ENCODE measurements at places on chromosomes 11 and 22.

DNA sequence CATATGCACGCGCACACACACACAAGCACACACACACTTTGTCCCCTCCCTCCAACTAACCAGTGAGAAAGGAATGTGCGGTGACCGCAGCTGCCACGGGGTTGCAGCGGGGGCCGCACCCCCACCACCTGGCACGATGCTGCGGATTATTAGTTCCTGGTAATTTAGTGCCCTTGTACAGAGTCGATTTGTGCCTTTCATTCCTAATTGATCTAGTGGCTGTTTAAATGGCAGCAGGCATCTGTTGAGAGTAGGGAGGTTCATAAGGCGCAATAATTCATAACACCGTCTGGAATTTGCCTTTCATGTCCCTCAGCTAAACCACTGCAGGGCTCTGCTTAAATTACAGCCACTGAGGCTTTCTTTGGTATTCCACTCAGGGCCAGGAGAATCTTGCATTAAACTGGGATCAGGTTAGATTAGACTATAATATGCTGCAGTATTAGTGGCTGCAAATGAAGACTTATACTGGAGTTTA is 113.7 kb downstream of the FEZ1 start:
- DNase-seq: no peak

DNA sequence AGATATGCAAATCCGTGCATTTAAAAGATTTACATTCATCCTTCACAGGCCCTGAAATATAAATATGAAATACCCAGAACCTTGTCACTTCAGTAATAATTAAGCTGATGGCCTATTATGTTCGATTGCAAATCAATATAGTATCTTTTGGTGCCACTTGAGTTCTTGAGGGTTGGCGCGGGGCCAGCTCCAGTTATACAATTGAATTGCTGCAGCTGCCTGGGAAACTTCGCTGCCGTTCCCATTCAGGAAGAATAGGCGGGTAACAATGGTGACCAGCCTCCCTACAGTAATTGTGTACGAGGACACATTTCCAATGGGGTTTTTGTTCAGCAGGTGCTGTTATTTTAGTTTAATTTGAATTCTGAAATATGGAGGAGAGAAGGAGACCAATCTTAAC is 451.2 kb downstream of the INSC start:
- DNase-seq: no peak

DNA sequence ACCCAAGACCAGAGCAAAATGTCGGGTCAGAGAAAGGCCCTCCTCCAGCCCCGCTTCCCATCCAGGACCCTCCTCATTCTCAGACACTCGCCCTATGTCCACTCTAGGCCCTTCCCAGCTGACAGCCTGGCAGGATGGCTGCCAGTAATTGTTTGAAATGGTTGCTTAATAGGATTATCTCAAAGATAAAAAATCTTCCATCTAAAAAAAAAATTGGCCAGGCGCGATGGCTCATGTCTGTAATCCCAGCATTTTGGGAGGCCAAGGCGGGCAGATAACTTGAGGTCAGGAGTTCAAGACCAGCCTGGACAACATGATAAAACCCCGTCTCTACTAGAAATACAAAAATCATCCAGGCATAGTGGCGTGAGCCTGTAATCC is 32.4 kb downstream of the SCGB1A1 start:
- no peak for DNase-seq

- no peak for DNase-seq
These were observed 5.9 kb upstream of the TOMM22 start for GRCh38 chr22:38675833-38676232.

- no peak for DNase-seq
These were observed 73.4 kb downstream of the WNT7B start for GRCh38 chr22:45903355-45904135.

GRCh38 chr22:22746963-22747933 is 102.8 kb downstream of the GGTLC2 start:
- DNase-seq: no peak
